ENCODE measurements at places on chromosomes 3 and 15.
A peak's percentile ranks its signal among the peaks of the same experiment; 100 is the strongest.

- no peak for DNase-seq
- H3K27ac ChIP-seq: no peak overlapping the region
- peaks cover 52% of the 10 kb centered on the region for H3K4me1 ChIP-seq
- peaks cover 2% of the 10 kb centered on the region for H3K27me3 ChIP-seq
- peaks cover 3% of the 10 kb centered on the region for H3K36me3 ChIP-seq
- H3K4me3 ChIP-seq: no peak overlapping the region
These were observed 38.1 kb downstream of the CTDSPL start for GRCh38 chr3:37899711-37900306.

DNA sequence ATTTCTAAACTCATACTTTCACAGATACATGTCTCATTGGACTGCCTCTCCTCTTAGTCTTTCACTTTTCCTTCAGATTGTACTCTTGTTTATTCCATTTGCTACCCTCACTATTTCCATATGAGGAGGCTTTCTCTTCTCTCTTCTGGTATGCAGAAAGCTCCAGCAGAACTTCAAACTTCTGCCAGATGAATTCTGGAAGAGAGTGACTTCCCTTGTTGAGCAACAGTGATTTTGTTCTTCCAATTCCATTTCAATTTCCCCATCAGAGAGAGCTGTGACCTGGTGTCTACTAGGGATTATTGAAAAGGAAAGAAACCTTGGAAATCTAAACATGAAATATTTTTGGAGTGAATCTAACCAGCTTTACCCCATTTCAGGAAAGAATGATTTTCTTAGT is 523.2 kb upstream of the ZNF717 start:
- H3K4me3 ChIP-seq: no peak overlapping the region
- H3K4me1 ChIP-seq: no peaks in the 10 kb centered on the region
- H3K36me3 ChIP-seq: no peaks in the 10 kb centered on the region
- no peak for DNase-seq

DNA sequence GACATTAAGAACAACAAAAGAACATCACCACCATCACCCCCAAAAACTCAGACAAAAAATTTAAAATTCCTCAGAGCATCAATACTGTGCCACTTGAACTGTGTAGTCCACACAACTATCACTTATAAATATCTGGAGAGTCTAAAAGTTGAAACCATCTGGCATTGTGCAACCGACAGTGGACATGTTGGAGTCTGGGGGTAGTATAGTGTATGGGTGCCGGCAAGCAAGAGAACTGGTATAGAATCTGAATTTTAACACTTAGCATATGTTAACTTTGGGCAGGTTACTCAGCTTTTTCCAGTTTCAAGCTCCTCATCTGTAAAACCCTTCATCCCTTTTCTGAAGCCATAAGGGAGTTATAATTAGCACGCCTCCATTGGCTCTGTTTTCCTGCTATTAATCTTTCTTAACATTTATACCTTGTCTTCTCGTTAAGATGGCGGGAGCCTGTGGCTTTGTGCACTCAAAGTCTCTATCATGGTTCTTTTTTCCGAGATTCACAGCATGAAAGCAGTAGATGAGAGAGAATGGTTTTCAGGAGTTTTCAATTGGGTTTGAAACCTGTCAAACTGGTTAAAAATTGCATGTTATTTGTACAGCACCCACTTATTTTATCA is 255.7 kb upstream of the TBL1XR1 start:
- H3K27ac ChIP-seq: no peak overlapping the region
- no peaks in the 10 kb centered on the region for H3K36me3 ChIP-seq
- H3K4me3 ChIP-seq: no peak overlapping the region
- H3K27me3 ChIP-seq: no peaks in the 10 kb centered on the region

DNA sequence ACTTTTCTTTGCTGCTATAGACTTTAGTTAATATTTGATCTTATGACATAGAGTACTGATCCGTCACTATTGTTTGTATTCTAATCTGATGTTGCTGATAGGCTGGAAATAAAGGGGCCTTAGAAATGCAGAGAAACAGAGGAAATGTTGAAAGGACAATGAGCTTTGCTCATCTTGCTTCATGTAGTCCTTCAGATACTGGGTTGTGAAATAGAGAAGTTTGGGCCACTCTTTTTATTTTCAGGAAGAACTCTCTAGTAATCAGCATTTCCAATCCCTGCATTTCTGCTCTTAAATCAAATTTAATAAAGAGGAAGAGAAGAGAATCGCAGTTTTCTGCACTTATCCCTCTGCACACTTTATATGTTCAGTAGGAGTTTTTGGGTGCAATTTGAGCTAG is 192.8 kb upstream of the THBS1 start:
- H3K4me1 ChIP-seq: no peaks in the 10 kb centered on the region
- H3K4me3 ChIP-seq: no peak overlapping the region
- H3K27ac ChIP-seq: no peak overlapping the region
- H3K27me3 ChIP-seq: peaks cover 12% of the 10 kb centered on the region

DNA sequence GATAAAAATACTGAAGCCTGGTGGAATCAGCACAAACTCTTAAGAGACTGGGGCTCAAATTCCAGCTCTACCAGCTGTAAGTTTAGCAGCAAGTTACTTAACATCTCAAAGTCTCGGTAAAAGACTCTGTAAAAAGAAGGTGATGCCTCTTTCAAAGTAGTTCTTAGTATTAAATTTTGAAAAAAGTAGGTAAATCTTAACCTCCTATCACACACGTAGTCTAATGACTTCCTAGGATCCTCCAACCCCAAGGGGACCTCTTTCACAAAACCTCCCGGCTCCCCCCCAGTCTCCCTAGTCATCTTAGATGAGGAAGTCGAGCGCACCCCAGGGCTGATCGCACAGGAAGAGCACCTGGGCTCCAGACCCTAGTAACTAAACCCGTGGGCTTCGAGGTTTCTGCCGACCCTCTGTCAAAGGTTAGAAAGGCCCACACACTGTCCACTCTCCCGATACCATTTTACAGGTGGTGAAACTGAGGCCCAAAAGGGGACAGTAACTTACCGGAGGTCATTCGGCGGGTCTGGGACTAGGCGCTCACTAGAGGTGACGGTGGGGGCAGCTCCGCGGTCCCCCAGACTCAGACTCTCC is 427 bp downstream of the MBD4 start:
- no peak for DNase-seq
- H3K27ac ChIP-seq: peak overlapping the region; percentile 99
- peaks cover 31% of the 10 kb centered on the region for H3K36me3 ChIP-seq
- peak overlapping the region; percentile 93 for H3K4me3 ChIP-seq
- H3K27me3 ChIP-seq: no peaks in the 10 kb centered on the region

GRCh38 chr3:158160958-158161357 is 51.1 kb downstream of the RSRC1 start:
- H3K36me3 ChIP-seq: peaks cover under 1% of the 10 kb centered on the region
- DNase-seq: no peak
- H3K4me3 ChIP-seq: no peak overlapping the region
- H3K27me3 ChIP-seq: no peaks in the 10 kb centered on the region
- H3K4me1 ChIP-seq: no peaks in the 10 kb centered on the region
- no peak overlapping the region for H3K27ac ChIP-seq

DNA sequence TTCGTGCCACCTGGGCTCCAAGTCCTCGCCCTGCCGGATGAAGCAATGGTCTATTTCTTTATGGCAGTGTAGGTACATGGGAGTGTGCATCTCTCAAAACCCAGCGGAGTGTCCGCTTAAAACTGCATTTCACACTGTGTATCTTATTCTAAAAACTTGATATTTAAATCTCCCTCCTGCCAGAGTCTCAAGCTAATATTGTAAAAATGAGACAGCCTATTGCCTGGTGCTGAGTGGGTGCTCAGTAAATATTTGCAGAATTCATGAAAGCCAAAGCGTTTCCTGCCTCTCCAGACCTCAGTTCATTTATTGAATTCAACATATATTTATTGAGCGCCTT is 330 bp upstream of the TBC1D2B start:
- H3K36me3 ChIP-seq: peaks cover 22% of the 10 kb centered on the region
- H3K27me3 ChIP-seq: no peaks in the 10 kb centered on the region
- H3K4me1 ChIP-seq: peaks cover 36% of the 10 kb centered on the region
- no peak for DNase-seq

Measured in T-helper 2 cell treated with Interferon-gamma antibody and Interleukin-4, amounts not matched to agents 5 μg/mL and 100 μg/mL, for 36 hours (primary cell).